Right atrium auricular region (tissue), 2 donors: ENCODE measurements at places on chromosomes 7 and 10.

DNA sequence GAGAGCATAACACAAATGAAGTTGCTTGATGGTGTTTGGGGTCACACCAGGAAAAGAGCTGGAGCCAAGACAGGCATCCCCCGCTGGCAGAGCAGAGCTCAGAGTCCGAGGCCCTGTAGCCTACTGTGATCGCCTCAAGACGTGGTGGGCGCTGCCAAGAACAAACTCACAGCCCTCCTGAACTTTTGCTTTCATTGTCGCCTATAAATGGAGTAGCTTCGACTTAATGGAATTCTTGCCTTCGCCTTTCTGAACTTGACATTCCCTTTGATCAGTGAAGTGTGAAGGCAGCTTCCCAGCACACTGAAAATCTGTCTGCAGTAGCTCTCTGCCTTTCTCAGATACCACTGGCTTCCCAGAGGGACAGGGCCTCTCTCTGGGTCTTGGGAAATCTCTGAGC is 21.3 kb downstream of the CPXM2 start:
- DNase-seq, result no peak

DNA sequence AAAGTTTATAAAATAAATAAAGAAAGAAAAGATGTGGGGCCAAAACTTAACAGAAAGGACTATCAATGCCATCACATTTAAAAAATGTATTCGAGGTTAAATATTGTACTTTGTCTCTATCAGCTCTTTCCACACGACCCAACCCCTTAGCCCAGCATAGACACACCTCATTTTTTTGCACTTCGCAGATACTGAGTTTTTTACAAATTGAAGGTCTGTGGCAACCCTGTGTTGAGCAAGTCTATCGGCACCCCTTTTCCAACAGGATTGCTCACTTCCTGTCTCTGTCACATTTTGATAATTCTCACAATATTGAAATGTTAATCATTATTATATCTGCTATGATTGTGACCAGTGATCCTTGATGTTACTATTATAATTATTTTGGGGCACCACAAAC is 151.6 kb upstream of the TBX20 start:
- DNase-seq, result no peak

DNA sequence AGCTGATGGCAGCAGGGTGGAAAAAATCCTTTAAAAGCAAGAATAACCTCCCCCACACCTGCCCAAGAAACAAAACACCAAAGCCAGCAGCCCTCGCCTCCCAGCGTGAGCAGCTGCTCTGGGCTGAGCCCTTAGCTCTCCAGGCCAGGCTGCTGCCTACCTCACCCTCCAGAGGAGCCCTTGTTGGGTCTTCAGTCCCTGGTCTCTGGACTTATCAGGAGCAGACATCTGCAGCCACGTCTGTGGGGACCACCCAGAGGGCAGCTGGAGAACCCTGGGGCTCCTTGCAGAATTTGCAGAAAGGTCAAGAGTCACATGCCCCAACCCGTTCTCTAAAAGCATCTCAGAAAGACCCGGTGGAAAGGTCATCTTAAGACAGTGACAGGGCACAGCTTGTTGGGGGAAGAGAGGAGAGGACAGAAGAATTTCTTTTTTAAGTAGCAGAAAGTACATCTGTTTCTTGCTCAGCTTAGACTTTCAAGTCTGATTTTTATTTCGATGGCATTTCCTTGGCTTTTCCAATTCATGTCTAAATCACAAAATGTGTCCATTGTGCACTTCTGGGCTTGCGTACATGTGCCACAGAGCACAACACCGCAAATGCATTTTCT is 425.7 kb upstream of the NFE2L3 start:
- DNase-seq, result no peak

GRCh38 chr10:103936022-103936421 is 18.0 kb upstream of the STN1 start:
- DNase-seq, result no peak

DNA sequence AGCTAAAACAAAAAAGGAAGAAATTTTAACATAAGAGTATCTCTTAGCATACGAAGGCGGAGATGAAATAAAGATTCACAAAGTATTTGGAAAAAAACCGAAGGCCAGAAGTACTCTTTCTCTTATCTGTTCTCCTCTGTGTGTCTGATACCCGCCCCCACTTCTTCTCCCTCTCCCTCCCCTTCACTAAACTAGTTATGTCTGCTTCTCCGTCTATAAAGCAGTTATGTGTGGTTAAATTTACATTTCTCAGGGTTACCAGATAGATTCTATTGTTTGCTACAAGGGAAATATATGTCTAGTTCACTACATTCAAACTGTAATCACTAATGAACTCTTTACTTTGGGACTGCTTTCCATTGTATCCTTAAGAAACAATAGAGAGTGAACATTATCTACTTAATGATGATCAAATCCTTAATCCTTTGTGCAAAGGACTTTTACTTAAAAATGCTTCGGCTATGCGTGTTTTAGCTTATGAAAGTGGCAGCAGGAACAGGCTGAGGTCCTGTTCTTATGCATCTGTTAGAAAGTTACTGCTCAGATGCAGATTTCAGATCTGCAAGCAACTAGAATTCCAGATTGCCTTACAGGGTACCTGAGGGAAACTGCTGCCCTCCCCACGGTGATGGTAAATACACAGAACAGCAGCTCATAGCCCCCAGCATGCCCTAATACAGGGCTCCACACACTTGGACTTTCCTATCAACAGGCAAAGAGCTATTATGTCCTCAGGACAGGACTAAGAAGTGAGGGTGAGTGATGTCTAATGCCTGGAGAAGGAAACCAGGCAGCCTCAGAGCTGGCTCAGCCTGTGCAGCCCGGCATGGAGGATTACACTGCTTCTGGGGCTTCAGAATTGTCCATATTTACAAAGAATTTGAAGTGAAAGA is 273.3 kb downstream of the FZD1 start:
- no peak for DNase-seq
